ENCODE measurements at places on chromosomes 7 and 10. TPM values are rescaled to one million over a fixed set of nuclear protein-coding genes. Genes with fewer than 3 reads are reported as not detected.

The CALHM1 gene
- not detected for total RNA-seq

- no peak for DNase-seq
Observed at GRCh38 chr10:119203006-119203405, 4.4 kb upstream of the GRK5 start.

- no peak for DNase-seq
Observed at GRCh38 chr7:111654343-111654742, 92.1 kb upstream of the IMMP2L start.

The LBX1 gene
- total RNA-seq: not detected

The WNT8B gene
- total RNA-seq: not detected

The NKX2-3 gene
- not detected for total RNA-seq

GRCh38 chr7:153475239-153475638 is 577.0 kb upstream of the DPP6 start:
- no peak for DNase-seq

DNA sequence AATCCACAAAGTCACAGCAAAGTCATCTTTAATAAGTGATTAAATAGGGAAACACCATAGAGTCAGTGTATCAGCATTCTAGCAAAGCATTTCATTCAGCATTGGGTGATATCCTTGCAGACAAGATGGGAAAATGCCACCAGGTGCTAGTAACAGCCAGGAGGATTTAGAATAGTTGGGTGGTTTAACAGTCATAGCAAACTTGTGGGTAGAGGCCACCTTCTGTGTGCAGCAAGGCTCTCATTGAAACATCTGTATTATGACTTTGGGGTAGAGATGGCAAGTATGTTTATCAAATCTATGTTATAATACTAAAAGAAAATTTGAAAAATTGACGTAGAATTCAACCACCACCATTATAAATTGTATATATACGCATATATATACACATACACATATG is 26.4 kb upstream of the ADO start:
- no peak for DNase-seq

The FRAT2 gene
- total RNA-seq: 9.0 TPM

The C10orf67 gene
- total RNA-seq: 0.62 TPM

The NSUN6 gene
- total RNA-seq: 6.7 TPM

DNA sequence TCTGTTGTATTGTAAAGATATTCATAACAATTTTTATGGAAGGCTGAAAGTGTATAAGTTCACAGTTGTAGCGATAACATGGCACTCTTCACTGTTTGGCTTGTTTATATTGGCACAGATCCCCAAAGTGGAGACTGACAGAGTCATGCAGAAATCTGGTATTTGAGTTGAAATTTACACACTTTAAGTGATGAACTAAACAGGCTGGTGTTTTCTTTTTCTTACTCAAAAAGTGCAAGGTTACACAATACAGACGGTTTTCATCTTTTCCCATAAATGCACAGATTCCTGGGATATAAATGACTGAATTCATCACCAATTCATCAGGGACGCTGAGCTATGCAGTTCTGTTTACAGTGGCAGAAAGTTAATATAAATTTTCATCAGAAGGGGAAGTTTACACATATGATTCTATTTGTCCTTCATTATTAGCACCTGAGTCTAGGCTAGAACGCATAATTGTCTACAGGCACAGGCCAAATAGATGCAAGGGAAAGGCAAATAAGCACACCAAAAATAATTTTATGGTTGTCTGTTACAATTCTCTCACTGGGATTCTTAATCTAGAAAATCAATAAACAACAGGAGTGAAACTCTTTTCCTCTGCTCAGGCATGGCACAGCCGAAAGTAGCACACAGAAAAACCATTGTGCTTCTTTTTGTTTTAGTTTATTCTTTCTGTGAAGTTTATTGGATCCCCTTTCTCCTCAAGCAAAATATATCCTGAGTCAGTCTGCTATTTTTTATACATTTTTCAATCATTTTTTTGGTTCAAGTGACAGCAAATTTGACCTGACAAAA is 88.0 kb downstream of the FOXP2 start:
- DNase-seq: no peak

DNA sequence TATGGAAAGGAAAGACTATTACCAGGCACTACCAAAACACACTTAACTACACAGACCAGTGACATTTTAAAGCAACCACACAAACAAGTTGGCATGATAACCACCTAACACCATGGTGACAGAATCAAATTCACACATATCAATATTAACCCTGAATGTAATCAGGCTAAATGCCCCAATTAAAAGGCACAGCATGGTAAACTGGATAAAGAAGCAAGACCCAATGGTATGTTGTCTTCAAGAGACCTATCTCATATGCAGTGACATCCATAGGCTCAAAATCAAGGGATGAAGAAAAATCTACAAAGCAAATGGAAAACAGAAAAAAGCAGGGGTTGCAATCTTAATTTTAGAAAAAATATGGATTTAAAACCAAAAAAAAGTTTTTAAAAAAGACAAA is 86.0 kb downstream of the SAMD9 start:
- DNase-seq: no peak

GRCh38 chr10:35910234-35910633 is 268.1 kb upstream of the FZD8 start:
- DNase-seq: no peak
